ENCODE measurements at places on chromosomes 12 and 14.

GRCh38 chr12:131564845-131565244, 146.0 kb upstream of the SFSWAP start:
- no peak for DNase-seq

- DNase-seq: no peak
Measured at GRCh38 chr12:94617101-94617500, 33.3 kb downstream of the TMCC3 start.

DNA sequence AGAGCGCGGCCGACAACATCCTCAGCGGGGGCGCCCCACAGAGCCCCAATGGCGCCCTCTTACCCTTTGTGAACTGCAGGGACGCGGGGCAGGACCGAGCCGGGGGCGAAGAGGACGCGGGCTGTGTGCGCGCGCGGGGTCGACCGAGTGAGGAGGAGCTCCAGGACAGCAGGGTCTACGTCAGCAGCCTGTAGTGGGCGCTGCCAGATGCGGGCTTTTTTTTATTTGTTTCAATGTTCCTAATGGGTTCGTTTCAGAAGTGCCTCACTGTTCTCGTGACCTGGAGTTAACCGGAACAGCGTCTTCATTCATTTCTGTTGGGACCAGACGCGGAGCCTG, 103.8 kb upstream of the FKBP4 start:
- DNase-seq: no peak

DNA sequence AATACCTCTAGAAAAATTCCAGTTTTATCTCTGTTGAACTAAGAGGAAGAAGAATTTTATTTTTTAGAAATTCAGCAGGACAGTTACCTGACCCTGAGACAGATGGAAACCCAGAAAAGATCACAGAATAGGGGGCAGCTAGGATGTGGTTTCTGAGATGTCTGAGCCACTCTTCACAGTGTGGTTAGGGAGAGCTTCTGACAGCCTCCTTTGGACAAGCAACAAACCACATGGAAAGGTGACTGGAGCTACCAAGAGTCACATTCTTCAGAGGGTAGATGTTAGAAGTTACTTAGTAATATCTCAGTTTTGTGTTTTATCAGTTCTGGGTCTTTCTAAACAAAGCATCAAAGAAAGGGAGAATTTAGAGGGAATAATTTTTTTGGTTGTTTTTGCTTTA, 117.3 kb upstream of the NAP1L1 start:
- DNase-seq: peak; percentile 66

DNA sequence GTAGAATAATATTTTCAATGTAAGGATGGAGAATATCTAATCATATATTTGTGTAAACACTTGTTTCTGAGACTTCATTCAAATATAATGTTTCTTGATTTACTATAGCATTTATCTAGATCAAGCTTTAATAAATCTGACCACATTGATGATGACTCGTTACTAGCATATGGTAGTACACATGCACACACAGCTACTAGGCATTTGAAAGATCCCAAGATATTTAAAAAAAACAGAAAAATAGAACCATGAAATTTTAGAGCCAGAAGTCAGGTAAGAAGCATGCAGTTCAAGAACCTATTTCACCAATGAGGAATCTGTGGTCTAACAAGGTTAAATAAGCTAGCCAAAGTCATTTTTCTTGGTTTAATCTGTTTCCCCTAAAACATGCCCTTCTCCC, 32.0 kb downstream of the DCP1B start:
- DNase-seq: no peak

DNA sequence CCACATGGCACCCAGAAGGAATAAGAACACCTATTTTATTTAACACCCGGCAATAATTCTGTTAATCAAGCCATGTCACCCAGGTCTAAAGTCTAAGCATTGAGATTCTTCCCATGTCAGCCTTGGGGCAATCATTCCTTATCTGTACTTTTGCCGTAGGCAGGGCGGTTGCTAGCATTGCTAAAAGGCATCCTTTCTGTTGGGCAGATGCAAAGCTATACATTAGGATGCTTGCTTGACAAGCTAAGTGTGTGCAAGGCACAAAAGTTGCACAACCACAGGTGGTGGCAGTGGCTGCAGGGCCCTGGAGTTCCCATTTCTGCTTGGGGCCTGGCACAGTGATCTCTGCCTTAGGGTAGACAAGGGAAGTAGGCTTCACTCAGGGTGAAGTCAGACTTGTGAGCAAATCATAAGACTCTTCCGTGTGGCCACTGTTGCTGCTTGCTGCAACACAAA, 12.5 kb upstream of the GALNT6 start:
- no peak for DNase-seq

DNA sequence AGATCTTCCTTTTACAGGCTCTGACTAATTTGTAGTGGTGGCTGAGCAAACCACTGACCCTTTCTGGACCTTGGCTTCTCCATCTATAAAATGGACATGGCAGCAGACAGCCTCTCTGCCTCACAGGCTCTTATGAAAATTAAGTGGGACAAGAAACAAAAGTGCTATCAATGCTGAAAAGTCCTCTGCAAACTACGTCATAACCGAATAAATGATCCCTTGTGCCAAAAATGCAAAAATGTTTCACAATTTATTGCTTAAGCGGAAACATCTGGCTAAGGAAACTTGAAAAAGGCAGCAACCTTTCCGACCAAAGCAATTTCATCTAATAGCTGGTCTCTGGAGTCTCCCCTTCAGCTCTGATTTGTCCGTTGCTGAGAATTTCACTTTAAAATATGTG, 108.5 kb upstream of the PLXNC1 start:
- no peak for DNase-seq

DNA sequence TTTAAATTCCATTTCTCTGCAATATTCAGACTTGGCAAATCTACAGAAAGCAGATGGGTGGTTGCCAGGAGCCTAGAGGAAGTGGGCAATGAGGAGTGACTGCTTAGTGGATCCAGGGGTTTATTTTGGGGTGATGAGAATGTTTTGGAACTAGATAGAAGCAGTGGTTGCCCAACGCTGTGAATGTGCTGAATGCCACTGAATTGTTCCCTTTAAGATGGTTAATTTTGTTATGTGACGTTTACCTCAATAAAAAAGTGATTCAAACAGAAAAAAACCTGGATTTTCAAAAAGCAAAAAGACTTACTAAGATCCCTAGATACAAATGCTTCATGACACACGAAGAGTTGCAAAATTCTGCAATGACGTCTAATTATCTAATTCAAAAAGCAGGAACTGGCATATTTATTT, 34.2 kb downstream of the DAO start:
- DNase-seq: no peak

DNA sequence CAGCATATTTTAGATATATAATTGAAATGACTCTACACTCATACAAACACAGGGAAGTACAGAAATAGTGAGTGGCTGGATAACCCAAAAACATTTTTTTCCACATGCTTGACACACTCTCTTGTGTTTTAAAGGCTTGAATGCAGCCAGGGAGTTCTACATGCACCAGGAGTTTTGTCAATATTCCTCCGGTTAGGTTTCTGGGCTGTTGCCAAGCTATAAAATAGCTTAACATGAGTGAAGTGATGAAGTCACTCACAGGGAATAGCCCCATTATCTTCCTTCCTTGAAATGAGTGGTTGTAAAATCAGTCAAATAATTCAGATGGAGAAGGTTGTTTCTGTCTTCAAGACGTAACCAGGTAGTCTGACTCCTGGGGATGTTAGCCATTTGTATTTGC, 582.7 kb downstream of the SLC6A15 start:
- no peak for DNase-seq

GRCh38 chr12:22525426-22525825, 18.9 kb downstream of the C2CD5 start:
- no peak for DNase-seq

DNA sequence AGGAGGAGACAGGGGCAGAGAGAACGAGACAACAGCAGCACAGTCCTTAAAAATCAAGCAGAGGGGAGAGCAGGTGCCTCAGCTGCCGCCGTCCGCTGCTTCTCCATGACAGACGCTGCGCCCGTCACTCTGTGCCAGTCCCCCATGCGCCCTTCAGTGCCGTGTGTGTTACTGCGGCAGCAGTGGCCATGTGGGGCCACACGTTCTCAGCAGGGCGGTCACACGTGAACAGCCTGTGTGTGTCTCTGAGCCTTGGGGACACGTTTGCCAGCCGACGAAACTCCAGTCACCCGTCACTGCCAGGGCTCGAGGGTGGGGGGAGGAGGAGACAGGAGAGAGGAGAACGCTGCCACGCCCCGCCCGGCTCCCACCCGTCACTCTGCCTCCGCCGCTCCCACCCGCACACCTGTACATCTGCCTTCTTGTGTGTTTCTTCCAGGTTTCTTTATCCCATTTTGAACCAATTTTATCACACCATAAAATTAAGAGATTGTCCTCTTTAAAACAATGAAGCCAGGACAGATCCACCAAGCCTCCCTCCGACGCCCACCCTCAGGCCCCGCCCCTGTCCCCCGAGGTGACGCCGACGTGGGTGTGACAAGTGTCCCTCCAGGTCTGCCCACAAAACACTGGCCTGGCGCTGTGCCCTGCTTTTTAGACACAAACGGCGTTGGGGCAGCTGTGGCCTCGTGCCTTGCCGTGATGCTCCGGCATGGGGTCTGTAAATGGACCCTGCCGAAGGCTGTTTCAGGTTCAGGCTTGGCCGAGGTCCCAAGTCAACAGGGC, 58.2 kb downstream of the GALNT9 start:
- DNase-seq: no peak

- DNase-seq: no peak
Measured at GRCh38 chr12:1422604-1423315, 171.6 kb downstream of the FBXL14 start.

GRCh38 chr14:74684434-74684833, 28.4 kb downstream of the AREL1 start:
- no peak for DNase-seq

- DNase-seq: no peak
Measured at GRCh38 chr14:85273952-85274351, 256.0 kb upstream of the FLRT2 start.

DNA sequence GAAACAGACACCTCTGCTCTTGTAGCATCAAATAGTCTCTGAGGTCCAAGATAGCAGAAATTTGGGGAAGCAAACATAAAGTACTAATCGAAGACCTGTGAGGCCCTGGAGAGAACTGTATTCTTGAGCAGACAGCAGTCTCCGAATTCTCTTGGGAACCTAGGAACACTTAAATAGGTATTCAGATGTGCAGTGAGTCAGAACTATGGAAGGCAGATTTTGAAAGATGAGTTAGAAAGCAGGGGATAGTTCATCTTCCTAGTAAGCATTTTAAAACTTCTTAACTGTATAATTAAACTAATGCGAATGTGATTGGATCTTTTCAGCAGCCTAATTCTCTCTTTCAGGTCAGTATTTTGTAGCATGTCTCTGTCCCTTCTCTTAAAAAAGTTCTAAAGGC, 30.6 kb downstream of the NAA30 start:
- DNase-seq: no peak

DNA sequence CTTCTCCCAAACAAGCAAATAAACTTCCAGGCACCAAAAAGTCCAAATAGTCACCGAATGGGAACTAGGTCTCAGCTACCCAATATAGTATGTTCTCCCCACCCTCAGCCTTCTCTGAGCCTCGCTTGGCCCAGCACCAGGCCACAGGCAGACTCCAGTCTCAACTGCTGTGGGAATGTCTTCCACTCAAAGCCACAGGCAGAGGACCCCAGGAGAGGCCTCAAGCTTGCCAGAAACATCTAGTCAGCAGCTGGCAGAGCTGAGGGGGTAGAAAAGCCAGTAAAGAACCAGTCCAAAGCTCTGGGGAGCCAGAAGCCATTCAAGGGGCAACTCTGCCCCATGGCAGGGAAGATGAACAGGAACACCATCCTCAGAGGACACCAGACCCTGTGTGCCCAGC, 41.8 kb downstream of the FMNL3 start:
- DNase-seq: no peak

- no peak for DNase-seq
Measured at GRCh38 chr14:40656311-40656710, 950.4 kb upstream of the LRFN5 start.

DNA sequence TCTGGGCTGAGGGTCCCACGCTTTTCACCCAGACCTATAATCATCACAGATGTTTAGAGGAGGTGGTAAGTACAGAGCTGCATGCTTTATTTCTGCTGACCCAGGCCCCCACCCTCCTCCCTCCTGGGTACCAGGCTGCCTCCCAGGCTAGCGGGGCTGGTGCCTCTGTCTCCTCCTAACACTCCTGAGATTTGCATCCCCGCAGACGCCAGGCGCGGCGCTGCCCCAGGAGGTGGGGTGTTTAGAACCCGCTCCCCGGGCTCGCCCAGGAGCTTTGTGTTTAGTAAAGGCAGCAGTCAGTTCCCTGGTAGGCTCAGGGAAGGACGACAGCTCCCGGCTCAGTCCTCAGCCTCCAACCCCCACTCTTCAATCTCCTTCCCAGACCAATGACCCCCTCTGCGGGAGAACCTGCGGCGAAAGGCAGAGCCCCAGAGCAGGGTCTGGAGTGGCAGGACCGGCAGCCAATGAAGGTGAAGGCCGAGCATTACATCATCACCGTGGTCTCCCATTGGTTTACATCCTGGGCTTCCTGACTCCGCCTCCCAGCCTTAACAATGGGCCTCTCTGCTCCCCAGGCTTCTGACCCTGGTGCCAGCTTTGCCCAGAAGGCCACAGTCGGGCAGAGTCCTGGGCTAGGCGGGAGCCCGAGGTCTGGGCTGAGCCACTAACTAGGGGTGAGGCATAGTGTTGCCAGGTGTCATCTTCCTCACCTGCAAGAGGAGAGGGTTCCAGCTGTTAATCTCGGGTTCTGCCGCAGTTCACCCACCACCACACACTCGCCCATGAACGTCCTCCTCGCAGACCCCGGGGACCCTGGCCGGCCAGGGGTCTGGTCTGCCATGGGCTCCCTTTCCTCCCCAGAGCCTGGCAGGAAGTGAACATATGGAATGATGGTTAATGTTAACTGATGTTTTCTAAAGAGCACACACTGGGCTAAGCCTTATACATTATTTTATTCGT, 57.5 kb downstream of the CALM1 start:
- no peak for DNase-seq

DNA sequence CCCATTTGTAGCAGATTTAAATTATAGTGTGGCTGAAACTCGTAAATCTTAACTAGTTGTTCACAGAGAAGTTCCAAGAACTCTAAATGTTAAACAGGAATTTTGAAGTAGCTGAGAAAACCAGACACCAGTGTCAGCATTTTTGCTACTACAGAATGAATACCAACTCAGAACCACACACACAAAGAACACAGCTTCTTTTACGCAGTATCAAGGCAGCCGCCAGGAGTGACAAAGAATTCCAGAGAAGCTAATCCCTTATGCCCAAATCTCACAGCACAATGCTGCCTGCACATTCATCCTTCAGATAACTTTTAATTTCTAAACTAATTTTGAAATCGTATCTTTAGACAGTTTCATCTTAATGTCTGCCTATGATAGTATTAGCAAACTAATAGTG, 37.4 kb downstream of the SLC6A15 start:
- DNase-seq: no peak

Measured in RCC 7860 (cell line).